ENCODE measurements at places on chromosomes 11 and 22.
A peak's percentile ranks its signal among the peaks of the same experiment; 100 is the strongest.

- peak; percentile 20 for DNase-seq
Observed at GRCh38 chr11:47950396-47950795, 30.0 kb upstream of the PTPRJ start.

DNA sequence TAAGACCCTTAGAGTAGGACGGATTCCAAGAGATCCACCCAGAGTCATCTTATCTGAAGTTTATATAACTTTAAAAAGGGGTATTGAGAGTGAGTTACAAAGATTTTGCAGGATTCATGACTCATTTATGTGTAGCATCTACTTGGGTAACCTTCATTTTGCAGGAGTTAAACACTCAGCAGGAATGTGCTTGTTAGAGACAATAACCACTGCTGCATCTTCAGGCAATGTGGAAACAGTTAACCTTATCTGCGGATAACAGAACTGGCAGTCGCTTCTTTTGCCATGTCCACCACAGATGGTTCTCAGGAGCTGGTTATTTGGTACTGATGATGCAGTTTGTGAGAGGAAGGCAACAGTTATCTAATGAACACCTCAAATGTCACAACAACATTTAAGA, 417.9 kb upstream of the DDI1 start:
- no peak for DNase-seq

DNA sequence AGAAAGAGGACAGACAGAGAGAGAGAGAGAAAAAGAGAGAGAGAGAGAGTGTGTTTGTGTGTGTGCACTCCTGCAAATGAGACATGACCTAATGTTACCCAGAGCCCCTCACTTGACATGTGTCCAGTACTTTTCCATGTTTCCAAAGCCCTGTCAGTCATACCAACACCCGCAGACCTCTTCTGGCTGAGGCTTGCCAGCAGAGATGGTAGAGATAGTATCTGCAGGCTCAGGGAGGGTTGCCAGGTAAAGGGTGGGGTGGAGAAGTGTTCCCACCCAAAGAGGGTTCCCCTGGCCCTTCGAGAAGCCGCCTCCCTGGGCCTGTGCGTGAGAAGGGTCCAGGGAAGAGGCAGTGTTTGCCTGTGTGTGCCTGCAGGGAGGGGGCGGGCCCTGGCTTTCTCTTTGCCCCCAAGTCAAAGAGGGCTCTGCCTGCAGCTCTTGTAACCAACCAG, 40.7 kb downstream of the POU2F3 start:
- DNase-seq, result no peak

GRCh38 chr11:127679816-127680545, 679.4 kb upstream of the KIRREL3 start:
- DNase-seq, result no peak

DNA sequence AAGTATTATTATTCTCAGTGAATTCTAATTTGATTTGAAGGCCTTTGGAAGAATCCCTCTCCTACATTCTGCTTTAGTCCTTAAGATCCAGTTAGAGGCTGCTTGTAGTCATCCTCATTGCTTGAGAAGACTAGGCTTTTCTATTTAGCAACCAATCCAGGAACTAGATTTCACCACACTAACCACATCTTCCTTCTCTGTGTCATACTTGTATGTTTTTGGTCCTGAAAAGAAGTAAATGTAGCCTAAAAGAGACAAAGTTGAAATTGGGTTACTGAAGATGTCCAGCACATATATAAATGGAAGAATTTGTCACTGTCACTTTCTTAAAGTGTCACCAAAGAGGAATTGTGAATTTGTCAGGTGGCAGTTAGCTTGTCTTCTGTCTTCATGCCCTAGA, 46.6 kb upstream of the MMP7 start:
- DNase-seq, result no peak

DNA sequence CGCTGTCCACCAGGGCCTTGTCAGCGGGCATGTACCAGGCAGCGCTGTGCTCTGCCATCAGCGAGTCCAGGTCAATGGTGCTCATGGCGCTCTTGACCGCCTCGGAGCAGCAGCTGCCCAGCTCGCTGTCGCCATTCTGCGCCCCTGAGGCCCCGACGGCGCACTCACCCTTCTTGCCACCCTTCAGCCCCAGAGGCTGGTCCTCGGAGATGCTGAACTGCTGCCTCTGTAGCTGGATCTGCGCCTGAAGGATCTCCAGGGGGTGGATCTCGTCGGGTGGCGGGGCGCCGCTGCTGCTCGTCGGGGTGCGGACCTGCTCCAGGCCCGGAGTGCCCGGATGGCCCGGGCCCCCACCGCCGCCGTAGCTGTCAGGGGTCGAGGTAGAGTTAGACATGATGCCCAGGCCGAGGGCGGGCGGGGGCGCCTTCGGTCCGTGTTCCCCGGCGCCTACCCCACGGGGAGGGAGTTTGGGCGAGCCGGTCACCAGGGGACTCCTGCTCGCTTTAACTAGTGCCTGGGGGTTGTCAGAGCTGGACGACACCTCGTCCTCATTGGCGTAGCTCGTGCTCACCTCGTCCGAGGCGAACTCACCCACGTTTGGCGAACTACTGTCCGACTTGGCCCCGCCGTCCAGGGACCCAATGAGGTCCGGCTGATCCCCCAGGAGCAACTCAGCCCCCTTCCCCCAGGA, 4.6 kb downstream of the MN1 start:
- DNase-seq, result no peak

- DNase-seq, result no peak
Observed at GRCh38 chr11:22432291-22433093, 94.3 kb downstream of the SLC17A6 start.

DNA sequence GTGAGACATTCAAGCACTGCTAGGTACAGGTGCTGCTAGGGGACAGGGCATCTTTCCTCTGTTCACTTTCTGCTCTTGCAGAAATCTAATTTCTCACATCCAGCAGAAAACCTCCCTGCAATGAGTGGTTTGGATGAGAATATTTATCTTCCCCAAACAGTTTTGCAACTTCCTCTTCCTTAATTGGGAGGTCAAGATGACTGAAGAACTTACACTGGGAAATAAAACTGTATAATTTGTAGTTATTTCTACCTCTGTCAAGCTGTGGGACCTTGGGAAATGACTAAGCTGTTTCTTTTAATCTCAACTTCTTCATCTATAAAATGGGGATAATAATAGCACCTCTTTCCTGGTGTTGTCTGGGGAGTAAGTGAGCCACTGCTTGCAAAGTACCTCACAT, 69.8 kb downstream of the PRR5L start:
- no peak for DNase-seq

DNA sequence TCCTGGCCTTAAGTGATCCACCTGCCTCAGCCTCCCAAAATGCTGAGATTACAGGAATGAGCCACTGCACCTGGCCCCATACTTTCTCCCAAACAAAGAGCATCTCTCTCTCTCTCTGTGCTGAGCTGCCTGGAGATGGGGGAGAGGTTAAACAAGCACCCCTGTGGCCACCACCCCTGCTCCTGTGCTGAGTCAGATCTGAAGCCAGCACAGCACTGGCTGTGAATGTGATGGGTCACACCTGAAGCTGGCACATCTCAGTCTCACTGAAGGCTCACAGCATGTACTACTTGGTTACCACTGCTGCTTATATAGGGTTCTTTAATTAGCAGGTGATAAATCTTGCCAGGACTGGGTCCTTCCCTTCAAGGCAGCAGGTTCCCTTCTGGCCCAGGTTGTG, 10.8 kb upstream of the WEE1 start:
- no peak for DNase-seq

DNA sequence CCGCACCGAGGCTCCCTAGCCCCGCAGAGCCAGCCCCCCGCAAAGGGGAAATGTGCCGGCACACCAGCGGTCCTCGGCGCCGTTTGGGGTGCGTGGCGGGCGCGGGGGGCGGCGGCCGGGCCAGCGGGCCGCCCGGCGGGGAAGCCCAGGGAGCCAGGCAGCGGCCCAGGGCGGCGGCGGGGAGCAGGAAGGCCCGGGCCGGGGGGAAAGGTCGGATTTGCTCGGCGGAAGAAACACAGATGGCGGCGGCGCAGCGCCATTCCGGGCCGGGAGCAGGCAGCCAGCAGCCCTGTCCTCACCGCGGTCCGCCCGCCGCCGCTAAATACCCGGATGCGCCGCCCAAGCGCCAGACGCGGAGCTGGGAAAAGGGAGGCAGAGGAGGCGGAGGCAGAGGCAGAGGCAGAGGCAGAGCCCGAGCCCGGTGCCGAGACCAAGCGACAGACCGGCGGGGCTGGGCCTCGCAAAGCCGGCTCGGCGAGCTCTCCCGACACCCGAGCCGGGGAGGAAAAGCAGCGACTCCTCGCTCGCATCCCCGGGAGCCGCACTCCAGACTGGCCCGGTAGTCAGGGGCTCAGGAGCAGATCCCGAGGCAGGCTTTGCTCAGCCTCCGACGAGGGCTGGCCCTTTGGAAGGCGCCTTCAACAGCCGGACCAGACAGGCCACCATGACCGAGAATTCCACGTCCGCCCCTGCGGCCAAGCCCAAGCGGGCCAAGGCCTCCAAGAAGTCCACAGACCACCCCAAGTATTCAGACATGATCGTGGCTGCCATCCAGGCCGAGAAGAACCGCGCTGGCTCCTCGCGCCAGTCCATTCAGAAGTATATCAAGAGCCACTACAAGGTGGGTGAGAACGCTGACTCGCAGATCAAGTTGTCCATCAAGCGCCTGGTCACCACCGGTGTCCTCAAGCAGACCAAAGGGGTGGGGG, 2.6 kb upstream of the GCAT start:
- DNase-seq, result peak; percentile 30

- no peak for DNase-seq
Observed at GRCh38 chr11:115221461-115222069, 282.6 kb downstream of the CADM1 start.
